Activated T-helper 9 cell treated with anti-CD3 and anti-CD28 coated beads, Interleukin-2, amount 50 U/mL, for 16 hours (primary cell): ENCODE measurements at places on chromosomes 11 and 22.

DNA sequence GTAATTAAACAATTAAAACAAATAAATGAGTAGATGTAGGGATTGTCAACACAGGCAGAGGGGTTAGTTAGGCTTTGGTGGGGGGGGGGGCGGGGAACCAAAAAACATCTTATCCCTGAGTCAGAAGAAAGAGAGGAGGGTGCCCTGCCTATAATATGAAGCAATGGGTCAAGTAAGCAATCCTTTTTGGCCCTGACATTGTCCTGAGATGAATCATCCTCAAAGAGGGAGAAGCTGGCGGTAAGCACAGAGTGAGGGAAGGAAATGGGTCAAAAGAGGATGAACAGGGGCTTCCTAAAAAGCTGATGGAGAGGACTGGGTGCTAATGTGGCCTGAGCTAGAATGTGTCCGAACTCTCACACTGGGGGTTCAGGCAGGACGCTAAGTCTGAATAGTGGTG lies 4.7 kb downstream of the OLFML1 start:
- DNase-seq, result no peak

GRCh38 chr11:19918302-19919049 lies 205.8 kb downstream of the NAV2 start:
- no peak for DNase-seq

DNA sequence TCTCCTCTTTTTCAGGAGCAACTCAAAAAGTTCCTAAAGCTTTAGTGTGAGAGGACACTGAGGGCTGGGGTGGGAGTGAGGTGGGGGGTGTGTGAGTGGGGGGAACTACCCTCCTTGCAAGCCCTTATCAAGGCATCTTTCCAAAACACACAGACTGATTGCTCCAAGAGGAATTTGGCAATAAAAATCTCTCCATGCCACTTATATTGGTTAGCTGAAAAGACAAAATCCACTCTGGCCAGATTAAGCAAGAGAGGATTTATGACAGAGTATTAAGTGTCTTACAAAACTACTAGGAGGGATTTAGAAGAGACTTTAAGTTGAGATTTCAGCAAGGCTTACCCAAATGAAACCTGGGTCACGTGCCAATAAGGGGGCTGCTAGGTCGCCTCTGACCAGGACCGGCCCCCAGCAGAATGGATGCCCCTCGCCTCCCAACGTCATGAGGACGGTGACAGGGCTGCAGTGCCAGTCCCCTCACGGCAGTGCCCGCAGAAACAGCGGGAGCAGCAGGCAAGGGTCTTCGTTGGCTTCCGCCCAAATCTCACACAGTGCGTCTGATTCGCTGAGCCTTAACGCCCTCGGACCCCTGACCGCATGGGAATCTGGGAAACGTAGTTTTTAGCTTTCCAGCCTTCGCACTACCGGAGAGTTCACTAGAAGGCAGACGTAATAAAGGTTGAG lies 22.1 kb upstream of the CTR9 start:
- no peak for DNase-seq

GRCh38 chr11:128956401-128957201 lies 13.9 kb upstream of the TP53AIP1 start:
- no peak for DNase-seq

DNA sequence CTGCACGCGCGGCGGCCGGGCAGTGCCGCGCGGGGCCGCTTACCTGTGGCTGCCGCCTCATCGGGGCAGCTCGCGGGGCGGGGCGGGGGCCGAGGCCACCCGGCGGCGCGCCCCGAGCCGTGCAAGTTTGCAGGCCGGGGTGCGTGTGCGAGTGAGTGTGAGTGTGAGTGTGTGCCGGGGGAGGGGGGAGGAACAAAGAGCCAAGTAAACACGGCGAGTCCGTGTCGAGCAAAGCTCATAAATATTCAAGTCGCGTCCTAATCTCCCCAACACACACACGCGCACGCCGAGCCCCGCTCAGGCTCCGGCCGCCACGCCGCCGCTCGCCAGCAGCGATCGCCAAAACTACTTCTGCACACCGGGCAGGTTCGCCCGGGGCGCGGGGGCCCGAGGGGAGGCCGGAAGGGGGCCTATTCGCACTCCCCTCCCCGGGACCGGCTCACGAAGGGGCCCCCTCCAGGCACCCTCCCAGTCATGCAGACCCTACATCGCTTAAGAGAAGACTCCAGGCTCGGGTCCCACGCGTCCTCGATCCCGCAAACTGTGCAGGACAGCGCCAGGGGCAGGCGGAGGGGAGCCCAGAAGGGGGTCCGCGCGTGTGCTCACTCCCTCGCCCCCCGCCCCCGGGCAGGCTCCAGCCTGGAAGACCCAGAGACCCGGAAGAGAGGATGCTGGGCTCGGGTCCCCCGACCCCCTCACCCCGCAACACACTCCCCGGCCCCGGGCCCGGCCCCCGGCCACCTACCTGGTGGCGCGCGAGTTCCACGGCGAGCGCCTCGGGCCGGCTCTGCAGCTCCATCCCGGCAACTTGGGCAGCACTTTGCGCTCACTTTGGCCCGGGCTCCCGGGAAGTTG lies 827 bp downstream of the PHF21B start:
- DNase-seq, result no peak

DNA sequence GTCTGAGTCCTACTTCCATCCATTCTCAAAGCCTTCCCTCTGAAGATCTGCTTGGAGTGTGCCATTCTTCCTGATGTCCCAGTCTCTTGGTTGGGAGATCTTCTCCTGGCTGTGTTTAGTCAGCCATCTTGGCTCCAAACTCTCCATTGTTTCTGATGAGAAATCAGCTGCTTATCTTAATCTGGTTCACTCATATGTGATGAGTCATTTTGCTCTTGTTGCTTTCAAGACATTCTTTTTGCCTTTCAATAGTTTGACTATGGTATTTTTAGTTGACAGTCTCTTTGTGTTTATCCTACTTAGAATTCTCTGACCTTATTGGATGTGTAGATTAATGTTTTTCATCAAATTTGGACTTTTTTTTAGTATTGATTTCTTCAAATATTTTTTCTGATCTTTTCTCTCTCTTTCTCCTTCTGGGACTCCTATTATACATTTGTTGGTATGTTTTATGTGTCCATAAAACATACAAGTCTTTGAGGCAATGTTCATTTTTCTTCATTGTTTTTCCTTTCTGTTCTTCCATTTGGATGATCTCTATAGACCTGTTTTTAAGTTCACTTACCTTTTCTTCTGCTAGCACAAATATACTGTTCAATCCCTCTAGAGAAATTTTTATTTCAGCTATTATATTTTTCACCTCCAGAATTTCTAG lies 77.2 kb upstream of the CLPB start:
- no peak for DNase-seq

DNA sequence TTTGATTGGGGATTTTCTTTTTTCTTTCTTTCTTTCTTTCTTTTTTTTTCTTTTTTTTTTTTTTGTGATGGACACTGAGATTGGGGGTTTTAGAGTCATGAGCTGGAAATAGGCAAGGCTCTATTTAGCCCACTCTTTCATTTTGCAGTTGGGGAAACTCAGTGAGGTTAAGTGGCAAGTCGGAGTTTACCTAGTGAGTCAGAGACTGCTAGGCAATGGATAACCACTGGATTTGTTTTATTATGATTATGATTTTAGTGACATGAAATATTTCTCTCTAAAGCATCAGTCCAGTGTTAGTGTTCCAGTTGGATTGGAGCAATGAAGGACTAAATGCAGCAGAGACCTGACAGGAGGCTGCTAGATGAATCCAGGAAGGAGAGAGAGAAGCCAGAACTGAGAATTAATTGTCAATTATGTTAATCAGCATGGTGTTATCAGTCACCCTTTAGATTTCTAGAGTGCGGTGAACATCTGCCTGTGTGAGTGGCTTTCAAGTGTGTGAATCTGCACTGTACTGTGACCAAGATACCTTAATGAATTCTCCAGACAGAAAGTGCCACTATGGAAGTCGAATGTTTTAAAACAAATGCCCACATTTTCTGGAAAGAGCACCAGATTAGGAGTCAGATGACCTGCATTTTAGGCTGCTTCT lies 10.9 kb downstream of the BMAL1 start:
- DNase-seq, result no peak

DNA sequence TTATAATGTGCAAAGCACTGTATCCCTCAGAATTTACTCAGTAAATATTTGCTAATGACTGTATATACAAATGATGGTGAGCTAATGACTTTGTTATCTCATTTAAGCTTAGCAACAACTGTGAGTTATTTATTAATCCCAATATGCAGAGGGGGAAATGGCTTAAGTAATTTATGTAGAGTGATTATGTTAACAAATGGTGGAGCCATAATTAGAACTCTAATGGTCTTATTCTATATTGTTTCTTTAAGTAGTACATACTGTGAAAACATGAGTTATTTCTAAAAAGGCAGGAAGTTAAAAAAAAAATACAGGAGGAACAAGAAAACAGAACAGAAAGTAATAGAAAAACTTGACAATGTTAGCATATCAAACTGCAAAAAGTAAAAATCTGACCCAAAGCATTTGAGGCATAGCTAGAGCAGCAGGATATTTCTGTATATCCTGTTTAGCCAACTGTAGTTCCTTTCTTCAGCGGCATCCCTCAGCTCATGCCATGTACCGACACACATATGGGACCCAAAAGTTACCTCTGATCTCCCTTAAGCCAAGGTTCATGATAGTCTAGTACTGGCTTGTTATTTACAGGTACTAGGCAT lies 94.2 kb downstream of the FCHSD2 start:
- DNase-seq, result no peak

DNA sequence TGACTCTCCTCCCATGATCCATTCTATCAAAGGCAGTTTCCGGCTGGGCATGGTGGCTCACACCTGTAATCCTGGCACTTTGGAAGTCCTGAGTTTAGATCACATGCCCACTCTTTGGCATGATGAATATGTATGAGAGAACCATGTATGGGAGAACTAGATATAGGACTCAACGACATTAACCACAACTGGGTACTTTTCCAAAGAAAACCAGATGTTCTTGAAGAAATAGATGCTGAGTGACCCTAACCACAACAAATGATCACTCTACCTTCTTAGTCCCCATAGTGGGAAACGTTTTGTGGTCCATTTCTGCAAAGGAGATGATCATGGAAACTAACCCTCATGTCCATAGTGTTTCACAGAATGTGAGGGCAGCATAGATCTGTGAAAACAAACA lies 13.6 kb downstream of the FJX1 start:
- DNase-seq, result no peak
